Urinary bladder (tissue), 4 donors: ENCODE measurements at places on chromosomes 7 and 10.

GRCh38 chr7:133572843-133573242 is 320.0 kb downstream of the EXOC4 start:
- DNase-seq: no peak

- no peak for DNase-seq
Observed at GRCh38 chr7:12351843-12352242, 51.8 kb downstream of the VWDE start.

- no peak for DNase-seq
Observed at GRCh38 chr10:75137533-75138438, 26.3 kb downstream of the SAMD8 start.

DNA sequence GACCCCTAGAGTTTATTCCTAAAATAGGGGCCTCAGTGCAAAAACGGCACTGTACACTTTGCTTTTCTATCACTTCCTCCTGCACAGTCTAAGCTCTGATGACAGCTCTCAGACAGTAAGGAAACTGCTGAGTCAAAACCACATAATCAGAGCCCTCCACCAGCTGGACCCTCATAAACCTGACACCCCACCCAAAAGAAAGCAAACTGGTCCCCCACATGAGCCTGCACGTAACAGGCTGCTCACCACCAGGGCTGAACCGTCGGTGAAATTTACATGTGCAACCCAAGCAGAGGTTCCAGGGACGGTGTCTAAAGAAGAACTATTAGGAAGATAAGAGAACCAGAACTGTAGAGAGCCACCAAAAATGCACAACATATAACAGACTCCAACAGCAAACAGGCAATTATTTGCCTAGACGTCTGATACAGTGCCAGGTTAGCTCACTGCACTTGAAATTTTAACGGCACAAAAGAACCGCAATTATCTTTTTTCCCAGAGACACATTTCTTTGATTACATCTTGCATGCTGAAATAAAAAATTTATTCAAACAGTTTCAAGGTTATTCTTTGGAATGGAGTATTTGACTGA is 19.6 kb downstream of the SGMS1 start:
- DNase-seq: no peak

DNA sequence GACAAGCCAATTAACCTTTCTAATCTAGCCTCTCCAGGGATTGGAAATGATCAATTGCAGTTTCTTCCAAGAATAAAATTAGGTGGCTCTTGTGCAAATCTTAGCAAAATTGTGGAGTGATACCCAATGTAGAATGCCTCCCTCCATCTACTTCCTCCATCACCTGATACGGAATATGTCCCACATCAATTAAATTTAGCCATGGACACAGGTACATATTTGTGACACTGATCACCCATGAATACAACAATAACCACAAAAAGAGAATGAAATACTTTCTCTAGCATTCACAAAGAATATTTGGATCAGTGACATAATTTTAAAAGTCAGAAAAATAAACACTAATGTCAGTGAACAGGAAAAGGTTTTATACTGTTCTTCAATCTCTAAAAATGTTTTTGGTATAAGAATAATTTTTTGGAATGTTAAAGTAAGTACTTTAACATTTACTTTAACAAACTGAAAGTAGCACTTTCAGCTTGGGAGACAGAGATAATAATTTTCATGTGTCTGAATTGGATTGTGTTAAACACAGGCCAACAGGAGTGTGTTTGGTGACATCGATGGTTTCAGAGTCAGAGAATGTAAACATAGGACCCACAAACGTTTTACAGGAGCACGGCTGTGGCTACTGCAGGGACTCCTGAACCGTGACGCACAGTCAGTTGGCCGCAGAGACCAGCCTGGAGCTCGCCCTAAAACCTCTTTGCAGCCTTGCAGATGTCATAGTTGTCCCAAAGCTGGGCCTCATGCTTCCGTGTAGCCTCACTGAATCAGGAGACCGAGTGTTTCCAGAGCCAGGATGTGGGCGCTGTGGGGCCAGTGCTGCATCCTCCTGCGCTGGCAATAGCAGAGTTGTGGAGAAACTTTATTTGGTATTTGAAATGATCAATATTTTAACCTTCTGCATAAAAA is 7.2 kb downstream of the RBM20 start:
- DNase-seq: no peak

GRCh38 chr7:26005683-26006410 is 146.2 kb upstream of the NFE2L3 start:
- no peak for DNase-seq

DNA sequence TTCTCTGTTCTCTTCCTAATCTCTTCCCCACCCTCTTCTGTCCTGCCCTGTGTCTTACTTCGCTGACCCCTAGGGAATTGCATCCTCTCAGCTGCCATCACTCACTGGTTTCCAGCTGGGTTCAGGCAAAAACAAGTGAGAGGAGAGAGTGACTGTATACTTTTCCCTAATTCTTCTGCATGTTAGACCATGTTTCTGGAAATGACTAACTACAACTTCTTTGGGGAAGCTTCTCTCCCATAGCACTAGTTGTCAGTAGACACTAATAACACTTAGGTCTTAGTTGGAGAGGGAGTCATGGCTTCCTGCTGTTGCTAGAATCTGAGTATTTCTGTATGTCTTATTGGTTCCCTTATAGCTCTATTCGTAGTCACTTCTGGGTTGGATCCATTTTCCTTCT is 299.0 kb upstream of the FZD1 start:
- DNase-seq: no peak

DNA sequence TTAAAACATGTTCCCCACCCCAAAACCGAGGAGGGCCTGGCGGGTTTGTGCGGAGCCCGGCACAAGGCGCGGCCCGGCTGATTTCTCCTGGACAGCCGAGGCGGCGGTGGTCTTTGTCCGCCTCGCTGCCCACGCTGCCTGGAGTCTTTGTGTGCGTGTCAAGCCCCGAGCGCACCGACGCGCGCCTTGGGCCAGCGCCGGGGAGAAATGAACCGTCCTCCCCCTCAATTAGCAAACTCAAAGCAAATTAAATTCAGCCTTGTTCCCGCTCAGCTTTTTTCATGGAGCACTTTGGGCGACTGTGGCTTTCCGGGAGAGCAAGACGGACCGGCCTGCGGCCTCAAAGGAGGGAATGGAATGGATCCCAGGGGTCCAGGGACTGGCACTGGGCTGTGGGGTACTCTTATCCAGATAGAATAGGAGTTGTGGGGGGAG is 4.1 kb downstream of the EMX2 start:
- no peak for DNase-seq

DNA sequence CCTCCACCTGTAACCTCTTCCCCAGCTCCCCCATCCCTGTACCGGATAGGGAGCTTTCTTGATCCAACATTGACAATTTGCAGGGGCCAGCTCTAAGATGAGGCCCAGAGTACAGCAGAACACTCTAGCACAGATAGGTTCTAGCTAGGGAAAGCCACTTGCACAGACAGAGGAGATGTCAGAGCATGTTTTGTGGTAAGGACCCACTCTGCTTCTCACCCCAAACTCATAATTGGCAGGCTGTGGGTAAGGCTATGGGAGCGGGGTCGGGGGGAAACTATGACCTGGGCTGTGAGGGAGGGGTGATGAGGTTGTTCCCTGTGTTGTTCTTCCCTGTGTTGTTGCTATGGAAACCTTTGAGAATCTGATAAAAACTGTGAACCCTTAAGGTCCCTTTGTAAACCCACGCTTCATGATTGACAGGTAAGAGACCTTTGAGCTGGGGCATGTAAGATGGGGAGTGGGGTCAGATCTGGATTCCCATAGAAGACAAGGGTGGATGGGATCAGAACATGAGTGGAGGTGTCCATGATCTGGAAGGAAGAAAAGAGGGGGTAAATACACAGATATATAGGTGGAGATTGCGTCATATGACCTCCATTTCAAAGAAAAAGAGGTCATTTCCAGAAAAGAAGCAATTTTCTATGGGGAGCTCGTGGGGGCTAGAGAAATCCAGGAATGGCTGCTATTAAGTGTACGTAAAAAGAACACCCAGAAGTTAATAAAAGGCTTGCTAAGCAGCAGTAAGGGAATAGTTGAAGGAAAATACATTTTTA is 4.0 kb downstream of the CALD1 start:
- no peak for DNase-seq

DNA sequence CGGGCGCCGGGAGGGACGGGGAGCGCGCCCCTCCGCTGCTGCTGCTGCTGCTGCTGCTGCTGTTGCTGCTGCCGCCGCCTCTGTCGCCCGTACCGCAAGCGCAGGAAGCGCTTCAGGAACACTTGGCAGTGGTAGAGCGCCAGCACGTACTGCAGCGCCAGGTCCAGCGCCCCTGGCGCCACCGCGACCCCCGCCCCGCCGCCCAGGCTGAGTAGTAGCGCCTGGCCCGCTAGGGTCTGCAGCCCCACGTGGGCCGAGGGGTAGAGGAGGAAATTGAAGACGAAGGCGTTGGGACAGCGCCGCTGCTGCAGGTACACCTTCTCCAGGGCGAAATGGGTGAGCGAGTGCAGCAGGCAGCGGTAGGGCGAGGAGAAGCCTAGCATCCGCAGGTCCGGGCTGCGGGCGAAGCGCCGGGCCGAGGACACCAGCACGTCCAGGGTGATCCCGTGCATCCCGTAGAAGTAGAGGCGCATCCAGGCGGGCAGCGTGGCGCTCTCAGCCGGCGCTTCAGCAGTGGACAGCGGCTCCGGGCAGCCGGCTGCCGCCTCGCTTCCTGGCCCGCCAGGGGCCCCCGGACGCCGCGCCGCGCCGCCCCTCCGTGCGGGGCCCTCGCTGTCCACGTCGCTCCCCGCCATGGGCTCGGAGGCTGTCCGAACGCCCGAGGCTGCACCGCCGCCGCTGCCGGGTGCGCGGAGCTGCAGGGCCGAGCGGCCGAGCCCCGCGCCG is at the start of gene TMEM229A:
TMEM229A (minus strand) TSS at position 699 of the 726 bp plus-strand sequence; CDS start at position 635, 64 bp downstream.
- no peak for DNase-seq

GRCh38 chr10:89543841-89544240 is 8.4 kb upstream of the SLC16A12 start:
- no peak for DNase-seq

GRCh38 chr7:45064047-45064725 is 24.6 kb downstream of the NACAD start:
- DNase-seq: no peak

DNA sequence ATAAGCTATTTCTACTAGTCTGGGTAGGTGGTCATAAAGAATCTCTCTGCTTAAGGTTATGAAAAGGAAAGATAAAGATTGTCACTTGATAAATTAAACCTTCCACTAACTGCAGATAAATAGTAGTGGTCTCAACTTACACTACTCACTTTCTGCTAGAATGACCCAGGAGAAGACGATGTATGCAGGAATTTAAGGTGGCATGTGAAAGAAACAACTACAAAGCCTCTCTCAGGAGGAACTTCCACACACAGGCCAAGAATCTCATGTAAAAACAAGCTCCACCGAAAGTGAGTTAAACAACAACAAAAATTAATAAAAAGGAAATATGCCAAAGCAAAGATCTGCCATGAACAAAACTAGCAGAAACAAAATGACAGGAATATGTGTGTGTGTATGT is 165.4 kb downstream of the CDC14C start:
- DNase-seq: no peak

GRCh38 chr10:126222736-126223511 is 165.4 kb downstream of the ADAM12 start:
- DNase-seq: no peak

DNA sequence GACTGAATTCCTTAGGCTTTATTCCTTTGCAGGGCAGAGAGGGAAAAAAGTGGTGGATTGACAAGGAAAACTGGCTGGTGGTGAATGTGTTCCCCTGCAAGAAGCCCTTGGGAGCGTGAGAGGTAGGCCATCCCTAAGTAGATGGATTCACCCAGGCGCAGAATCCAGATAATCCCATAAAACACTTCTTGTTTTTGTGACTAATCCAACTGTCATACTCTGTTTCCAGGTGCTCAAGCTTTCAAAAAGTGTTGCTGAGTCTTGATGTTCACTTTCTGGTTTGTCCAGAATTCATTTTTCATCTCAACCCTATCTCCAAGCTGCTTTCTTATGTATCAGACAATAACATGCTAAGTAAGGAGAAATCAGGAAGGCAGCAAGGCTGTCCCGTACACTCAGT is 250.8 kb upstream of the HABP2 start:
- DNase-seq: no peak

- DNase-seq: no peak
Observed at GRCh38 chr7:81441750-81442149, 328.1 kb downstream of the HGF start.

GRCh38 chr7:30276203-30276900 is 8.0 kb upstream of the ZNRF2 start:
- no peak for DNase-seq

GRCh38 chr7:55065511-55066229 is 46.9 kb downstream of the EGFR start:
- no peak for DNase-seq

DNA sequence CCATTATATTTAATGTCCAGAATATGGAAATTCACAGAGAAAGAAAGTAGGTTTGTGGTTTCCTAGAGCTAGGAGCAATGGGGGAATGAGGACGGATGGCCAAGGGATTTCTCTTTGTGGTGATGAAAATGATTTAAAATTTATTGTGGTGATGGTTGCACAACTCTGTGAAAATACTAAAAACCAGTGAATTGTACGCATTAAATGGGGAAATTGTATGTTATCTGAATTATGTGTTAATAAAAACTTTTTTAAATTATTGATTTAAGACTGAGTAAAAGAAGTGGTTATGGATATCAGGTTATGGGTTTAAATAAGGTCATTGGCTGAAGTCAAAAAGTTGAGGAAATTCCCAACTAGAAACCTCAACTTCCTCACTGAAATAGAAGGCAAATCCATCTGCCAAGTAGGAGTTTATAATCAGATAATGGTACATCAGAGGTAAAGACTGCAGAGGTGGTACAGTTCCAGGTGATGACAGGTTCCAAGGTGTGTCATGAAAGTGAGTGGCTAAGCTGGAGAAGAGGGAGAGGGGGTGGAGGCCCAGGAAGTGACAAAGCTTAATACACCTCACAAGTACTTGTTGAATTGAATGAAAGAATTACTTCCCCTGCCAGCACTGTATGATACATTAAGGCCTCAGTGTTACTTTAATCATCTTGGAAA is 68.9 kb upstream of the CCDC71L start:
- DNase-seq: no peak

DNA sequence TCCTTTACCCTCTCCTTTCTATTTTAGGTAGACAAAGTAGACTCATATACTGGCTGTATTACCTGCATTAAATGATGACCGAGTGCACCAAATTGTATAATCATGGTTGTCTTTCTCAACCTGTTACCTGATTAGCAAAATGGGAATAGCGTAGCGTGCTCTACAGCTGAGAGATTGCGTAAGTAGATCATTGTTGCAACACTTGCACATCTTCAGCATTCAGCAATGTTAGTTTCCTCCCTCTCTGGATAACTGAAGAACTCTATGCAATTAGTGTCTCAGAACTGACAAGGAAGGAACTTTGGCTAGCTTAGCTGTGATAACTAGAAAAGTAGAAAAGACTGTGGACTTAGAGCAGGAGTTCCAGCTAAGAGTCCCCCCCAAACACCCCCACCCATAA is 787.4 kb downstream of the PHTF2 start:
- no peak for DNase-seq

- DNase-seq: no peak
Observed at GRCh38 chr10:94220717-94221116, 142.0 kb downstream of the NOC3L start.
